HS-5 (cell line): ENCODE measurements at places on chromosomes 1 and 21.
A peak's percentile ranks its signal among the peaks of the same experiment; 100 is the strongest.

DNA sequence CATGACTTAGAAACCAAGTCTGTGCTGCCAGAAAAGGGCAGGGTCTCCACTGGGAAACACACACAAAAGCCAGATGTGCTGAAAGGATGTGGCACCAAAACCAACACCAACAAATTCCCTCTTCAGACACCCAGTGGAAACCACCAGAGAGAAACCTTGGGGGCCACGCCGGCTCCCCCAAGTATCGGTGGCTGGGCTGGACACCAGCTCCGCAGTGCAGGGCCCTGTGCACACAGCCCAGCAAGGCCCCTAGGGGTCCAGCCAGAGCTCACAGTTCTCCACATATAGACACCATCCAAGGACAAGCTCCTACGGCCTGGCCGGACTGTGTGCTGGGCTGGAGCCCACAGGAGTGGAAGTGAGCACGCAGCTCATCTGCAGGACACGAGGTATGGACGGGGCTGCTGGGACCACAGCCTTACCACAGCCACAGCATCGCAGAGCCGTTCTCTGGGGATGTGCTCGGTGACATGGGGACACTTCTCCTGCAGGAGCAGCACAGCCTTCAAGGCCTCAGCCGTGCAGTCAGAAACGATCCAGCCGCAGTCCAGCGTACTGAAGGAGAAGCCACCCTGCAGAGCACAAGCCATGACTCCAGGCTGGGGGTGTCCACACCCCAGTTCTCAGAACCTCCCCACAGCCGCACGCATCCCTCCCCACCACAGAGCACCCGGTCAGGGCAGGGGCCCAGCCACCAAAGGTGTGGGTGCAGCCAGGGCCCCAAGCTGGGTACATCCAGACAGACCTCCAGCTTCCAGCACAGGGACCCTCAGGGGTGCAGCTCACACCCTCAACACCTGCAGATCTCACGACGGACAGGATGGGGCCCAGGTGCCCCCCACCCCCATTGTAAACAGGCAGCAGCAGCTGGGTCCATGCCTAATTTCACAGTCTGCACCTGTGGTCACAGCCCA is 21.3 kb downstream of the LSS start:
- DNase-seq: no peak

DNA sequence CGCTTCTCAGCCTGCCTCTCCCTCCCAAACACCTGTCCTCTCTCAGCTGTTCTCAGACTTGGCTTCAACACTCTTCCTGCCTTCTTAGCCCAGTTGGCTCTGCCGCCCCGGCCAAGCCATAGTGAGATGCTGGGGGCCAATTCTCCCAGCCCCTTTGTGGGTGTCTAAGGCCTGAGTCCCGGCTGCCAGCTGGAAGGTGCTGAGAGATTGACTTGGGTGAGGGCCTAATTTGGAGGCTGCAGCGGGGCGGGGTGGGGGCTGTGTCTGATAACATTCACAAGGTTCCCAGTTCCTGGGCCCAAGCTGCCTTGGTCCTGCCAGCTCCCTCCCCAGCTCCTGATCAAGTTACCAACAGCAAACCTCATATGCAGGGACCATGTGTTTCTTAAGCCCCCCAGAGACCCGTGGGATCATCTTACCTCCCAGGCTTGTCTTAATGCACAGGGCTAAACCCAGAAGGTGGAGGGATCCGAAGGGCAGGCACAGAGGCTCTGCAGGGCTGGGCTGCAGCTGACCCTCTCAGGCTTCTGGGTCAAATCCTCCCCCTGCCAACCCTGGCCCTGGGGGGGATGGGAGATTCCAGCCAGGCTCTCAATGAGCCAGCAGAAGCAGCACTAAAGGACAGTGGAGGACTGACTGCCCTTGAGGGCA is 9.8 kb downstream of the INKA2 start:
- no peak for DNase-seq

- peak; percentile 20 for DNase-seq
These were observed 80.3 kb downstream of the NENF start for GRCh38 chr1:212512816-212513559.

- no peak for DNase-seq
These were observed 48.6 kb upstream of the TMEM125 start for GRCh38 chr1:43220905-43221778.

DNA sequence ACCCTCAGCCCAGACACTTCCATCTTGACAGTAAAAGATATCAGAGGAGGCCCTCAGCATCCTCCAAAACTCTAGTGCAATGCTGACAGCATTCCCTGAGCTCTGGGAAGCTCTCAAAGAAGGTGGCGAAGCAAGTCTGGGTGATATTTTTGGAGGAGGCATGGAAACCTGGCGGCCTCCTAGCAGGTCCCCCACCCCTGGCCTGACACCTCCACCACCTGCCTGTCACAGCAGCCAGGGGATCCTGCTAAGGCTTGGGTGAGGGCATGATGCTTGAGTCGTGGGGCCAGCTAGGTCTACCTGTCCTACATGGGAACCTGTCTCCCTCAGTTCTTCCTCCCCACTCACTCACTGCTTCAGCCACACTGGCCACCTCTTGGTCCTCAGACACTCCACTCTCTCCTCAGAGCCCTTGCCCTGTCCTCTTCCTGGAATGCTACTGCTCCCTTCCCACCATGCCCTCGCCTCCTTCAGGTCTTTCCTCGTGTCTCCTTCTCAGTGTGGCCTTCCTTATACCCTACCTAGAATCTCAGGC is 8.5 kb downstream of the DHRS3 start:
- DNase-seq: no peak

GRCh38 chr1:38088366-38088765 is 41.8 kb upstream of the POU3F1 start:
- no peak for DNase-seq

- DNase-seq: no peak
These were observed 47.0 kb downstream of the CYP2J2 start for GRCh38 chr1:59879574-59879973.

- DNase-seq: no peak
These were observed 138.6 kb upstream of the B3GALT2 start for GRCh38 chr1:193325042-193325441.

- no peak for DNase-seq
These were observed 12.3 kb upstream of the CENPF start for GRCh38 chr1:214590696-214591095.

DNA sequence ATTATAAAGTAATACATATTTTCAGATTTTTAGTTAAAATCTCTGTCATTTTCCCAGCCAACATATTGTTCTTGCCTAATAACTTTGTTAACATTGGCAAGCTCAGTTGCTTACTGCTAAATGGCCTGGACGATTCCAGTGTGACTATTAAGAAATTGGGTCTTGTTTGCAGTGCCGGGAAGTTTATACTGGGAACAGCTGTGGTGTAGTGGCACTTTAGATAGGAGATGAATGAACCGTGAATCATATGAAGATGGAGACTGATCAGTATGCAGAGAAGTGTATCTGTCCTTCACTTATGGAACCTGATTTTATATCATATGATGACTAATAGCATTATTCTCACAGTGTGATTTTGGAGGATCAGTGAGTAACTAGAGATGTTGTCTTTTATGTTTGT is 3.3 kb downstream of the CHRM3 start:
- peak; percentile 60 for DNase-seq

DNA sequence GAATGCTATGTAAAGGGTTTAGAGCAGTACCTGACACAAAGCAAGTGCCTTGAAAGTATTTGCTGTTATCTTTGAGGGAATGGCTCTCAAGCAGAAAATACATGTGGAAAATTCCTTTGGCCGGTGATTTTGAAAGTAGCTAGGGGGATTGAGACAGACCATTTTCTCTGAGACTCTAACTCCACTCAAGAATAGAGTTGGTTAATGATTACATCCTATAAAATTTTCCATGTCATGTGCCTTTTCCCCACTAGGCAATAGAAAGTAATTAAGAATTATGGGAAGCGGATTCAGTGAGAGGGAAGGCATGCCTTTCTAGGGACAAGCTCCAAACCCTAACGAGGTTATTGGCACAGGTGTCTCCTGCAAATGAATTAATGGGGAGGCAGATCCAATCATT is 276.0 kb downstream of the GPATCH2 start:
- no peak for DNase-seq

DNA sequence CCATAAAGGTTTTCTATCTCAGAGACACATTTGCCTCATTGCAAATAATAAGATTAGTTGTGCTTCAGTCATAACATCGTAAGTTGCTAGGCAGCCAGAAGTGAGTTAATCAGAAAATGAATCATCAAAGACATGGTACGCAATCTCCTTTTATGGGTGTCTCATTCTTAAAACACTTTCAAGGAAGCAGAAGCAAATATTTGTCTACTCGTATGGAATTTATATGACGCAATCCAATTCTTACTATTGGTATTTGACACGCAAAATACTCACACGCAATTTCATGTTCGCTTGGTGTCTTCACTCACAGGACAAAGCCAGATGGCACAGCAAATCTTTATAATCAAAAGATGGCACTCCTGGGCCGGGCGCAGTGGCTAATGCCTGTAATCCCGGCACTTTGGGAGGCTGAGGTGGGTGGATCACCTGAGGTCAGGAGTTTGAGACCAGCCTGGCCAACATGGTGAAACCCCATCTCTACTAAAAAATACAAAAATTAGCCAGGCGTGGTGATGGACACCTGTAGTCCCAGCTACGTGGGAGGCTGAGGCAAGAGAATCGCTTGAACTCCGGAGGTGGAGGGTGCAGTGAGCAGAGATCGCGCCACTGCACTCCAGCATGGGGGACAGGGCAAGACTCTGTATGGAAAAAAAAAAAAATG is 56.4 kb downstream of the HLCS start:
- peak; percentile 97 for DNase-seq

- no peak for DNase-seq
These were observed 33.6 kb upstream of the DENND1B start for GRCh38 chr1:197808880-197809279.

DNA sequence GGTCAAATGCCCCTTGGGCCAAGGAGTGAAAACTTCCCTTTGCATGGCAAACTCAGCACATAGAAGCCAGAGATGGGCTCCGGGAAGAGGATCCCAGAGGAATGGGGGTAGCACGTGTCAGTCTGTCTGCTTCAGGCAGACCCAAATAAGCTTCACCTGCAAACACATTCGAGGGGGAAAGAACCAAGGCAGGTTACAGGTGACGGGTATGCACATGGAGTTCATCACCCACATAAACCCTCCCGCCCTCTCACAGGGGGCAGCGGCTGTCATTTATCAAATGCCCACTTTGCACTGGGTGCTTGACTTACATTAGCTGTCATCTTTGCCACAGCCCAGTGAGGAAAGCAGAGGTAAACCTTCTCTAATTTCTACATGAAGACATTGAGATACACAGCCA is 73.0 kb upstream of the TLR5 start:
- no peak for DNase-seq

DNA sequence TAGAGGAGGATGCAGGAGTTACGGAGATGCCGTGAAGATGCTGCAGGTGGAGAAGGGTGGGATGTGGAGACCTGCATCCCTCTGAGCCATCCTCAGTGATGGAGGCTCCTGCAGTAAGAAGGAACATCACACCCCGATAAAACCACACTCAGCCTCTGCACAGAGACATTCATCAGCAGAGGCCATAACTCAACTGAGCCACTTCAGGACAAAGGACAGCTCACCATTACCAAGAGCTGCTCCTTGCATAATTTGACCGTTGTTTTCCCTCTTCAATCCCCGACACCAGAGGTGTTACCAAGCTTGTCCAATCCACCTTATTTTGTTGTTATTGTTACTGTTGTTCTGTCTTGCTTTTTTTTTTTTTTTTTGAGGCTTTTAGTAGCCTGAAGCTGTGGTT is 543.9 kb downstream of the AJAP1 start:
- DNase-seq: no peak

- DNase-seq: no peak
These were observed 1.9 kb downstream of the CHIT1 start for GRCh38 chr1:203227371-203228083.

DNA sequence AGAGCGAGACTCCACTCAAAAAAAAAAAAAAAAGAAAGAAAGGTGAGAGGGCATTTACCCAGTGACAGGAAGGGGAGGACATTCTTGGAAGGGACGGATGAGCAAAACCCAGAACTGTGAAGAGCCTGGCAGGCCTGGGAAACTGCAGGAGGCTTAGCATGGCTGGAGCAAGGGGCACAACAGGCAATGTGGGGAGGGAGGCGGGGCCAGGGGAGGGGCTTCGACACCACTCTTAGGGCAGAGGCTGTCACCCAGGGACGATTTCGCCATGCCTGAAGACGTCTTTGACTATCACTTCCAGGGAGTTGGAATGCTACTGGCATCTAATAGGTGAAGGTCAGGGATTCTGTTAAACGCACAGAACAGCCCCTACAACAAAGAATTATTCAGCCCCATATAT is 184.0 kb downstream of the HUNK start:
- DNase-seq: no peak

- DNase-seq: no peak
These were observed 39.0 kb upstream of the PPP1R15B start for GRCh38 chr1:204450461-204451257.

GRCh38 chr1:203196371-203196770 is 9.9 kb upstream of the CHI3L1 start:
- DNase-seq: no peak

GRCh38 chr21:26099610-26100219 is 70.9 kb downstream of the APP start:
- DNase-seq: no peak

GRCh38 chr1:201676197-201676596 is 137.3 kb downstream of the NAV1 start:
- peak; percentile 24 for DNase-seq

DNA sequence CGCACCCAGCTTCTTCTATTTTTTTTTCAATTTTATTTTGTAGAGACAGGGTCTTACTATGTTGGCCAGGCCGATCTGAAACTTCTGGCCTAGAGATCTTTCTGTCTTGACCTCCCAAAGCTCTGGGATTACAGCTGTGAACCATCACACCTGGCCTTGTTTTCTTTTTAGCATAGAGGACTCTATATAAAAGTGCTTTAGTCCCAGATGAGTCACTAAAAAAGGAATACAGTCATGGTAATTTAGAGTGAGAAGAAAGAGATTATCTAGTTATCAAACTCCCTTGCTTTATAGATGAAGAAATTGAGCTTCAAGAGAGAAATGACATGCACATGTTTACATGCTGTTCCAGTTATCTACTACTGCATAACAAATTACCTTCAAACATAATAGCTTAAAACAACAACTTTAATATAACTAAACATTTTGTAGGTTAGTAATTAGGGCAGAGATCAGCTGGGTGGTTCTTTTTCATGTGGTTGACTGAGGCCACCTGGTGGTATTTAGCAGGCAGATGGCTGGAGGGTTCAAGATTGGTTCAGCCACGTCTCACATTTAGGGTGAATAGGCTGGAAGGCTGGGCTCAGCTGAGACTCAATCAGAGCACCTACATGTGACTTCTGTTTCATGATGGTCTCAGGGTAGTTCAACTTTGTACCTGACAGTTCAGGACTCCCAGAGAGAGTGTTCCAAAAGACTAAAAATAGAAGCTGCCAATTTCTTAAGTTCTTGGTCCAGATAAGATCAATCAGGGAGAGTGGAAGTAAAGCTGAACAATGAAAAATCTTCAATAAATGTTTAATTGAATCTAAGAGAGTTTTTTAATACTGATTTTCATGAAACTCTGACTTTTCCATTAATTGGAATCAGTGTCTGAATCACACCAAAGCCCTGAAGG is 16.9 kb upstream of the MTF2 start:
- DNase-seq: no peak
